ENCODE measurements at places on chromosomes 5 and 9.

DNA sequence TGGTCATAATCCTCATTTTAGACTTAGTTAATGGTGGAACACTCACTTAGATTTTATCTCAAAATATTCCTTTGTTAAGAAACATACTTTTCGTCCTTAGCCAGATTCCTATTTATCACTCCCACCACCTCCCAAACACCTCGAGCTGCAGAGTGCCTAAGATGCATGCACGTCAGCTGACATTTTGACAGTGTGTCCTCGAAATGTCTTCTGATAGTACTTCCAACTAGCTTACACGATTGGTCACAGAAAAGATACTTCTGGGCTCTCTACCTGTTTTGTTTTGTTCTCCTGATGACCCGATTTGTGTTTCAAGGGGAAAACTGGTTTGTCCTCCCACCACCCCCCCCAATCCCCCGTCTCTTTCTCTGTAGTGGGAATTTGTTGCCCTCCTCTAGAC is 230.1 kb downstream of the MAST4 start:
- DNase-seq: no peak

DNA sequence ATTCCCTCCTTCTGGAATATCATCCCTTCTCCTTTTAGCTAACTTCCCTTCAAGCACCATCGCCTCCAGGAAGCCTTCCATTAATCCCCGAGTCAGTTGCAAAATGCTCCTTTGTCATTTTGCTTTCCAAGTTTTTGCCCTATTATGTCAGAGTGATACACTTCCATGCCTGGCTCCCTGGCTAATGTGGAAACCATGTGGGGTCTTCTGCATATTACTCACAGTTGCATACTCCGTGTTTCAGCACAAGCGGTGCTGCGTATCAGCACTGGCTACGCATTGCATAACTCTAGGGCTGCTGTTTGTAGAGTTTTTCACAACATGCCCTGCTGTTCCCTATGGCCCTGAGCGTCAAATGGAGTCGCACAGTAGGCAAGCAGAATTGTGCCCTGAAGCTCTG is 1.9 kb downstream of the TEX53 start:
- peak; percentile 48 for DNase-seq

- DNase-seq: no peak
These were observed 146.7 kb downstream of the CCDC192 start for GRCh38 chr5:127849891-127850290.

- DNase-seq: no peak
These were observed 14.0 kb downstream of the TNC start for GRCh38 chr9:115103746-115104477.

DNA sequence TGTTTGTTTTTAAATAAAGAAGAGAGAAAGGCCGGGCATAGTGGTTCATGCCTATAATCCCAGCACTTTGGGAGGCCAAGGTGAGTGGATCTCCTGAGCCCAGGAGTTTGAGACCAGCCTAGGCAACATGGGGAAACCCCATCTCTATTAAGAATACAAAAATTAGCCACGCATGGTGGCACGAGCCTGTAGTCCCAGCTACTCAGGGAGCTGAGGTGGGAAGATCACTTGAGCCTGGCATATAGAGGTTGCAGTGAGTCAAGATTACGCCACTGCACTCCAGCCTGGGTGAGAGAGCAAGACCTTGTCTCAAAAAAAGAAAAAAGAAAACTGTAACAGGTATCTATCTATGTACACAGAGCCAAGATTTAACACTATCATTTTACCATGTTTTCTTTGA is 34.2 kb upstream of the CDC42SE2 start:
- DNase-seq: no peak

Measured in HL-60 (cell line).